ENCODE measurements at places on chromosomes 16 and 17.

DNA sequence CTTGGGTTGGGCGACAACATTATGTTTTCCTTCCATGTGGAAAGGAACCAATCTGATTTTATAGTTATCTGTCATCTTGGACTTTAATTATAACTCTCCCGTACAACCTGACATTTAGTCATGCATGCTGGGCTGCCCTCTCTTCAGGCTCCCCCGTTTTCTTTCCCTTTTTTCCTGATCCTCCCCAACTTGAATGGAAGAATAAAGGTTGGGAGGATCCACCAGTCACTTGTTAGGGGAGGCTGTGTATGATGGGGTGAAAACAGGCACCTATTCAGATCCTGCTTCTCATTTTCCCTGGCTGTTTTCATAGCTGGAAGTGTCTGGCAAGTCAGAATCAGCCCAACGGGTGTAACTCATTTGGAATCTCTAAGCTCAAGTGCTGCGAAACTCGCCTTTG lies 267.2 kb upstream of the SALL1 start:
- no peak for DNase-seq

DNA sequence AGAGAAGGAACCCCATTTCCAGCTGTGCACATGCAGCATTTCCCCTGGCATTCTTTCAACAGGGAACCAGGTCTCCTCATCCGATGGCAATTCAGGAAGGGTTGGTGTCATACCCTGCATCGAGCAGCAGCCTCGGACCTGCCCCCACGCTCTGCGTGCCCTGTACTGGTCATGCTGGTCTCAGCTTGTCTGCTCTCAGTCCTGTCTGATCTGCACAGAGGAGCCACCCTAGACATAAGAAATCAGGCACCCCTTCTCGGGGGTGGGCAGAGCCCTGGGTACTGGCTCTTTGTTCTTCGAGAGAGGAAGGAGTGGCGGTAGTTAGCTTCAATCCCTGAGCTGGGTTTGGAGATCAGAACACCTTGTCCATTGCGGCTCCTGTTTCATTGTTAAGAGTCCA lies 162.0 kb upstream of the RPH3AL start:
- DNase-seq: no peak

DNA sequence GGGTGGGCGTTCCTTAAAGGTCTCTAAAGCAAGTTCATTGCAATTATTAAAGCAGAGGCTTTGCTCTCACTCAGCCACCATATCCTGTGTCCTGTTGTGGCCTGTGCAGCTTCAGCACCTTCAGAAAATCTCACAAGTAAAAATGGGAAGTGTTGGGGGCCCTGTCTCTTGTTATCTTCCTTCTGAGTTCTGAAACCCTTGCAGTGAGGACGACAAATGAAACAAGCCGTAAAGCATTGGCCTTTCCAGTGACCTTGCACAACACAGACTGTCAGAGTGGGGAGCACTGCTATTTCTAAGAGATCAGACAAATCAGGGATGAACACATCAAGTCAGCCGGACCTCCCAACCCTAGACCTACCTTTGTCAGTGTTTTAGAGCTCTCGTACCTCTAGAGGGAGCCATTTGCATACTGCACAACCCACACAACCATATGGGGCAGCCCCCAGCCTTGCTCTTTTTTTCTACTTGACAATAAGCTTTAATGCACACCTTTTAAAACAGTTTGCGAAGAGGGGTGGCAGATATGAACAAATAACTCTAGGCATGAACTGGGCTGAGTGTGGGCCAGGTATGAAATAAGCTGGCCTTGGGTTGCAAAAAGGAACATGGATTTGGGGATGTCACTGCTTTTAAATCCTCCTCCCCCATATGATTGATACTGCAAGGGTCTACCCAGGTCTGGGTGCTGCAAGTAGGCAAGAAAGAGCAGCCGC lies 89.8 kb downstream of the KATNIP start:
- DNase-seq: no peak

DNA sequence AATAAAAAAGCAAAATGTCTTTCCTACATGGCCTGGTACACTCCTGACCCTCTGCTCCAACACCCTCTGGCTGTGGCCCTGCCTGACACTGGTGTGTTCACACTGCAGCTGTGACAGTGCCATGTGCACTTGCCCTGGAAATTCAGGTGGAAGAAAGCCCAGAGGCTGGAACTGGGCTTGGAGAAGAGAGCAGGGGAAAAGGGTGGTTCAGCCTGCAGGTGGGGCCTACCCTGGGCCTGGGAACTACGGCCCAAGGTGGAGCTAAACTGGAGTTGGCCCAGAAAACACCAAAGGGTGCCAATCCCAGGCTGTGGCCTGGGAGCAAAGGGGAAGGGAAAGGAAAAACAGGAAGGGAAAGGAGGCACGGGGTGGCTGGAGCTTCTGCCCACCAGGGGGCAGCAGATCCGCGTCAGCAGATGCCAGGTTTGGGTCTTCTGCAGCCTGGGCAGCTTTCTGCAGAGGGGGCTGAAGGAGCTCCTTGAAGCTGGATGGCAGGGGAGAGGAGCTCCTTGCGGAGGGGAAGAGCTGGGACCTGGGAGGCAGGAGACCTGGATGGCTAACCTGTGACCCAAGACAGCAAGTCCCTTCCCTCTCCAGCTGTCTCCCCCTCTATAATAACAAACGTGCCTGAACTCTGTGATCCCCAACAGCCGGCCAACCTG lies 15.4 kb upstream of the CTCF start:
- DNase-seq: no peak

- no peak for DNase-seq
Observed at GRCh38 chr17:75544250-75544649, 18.8 kb downstream of the LLGL2 start.

GRCh38 chr16:31382485-31383161 lies 10.5 kb upstream of the ITGAD start:
- DNase-seq: no peak

DNA sequence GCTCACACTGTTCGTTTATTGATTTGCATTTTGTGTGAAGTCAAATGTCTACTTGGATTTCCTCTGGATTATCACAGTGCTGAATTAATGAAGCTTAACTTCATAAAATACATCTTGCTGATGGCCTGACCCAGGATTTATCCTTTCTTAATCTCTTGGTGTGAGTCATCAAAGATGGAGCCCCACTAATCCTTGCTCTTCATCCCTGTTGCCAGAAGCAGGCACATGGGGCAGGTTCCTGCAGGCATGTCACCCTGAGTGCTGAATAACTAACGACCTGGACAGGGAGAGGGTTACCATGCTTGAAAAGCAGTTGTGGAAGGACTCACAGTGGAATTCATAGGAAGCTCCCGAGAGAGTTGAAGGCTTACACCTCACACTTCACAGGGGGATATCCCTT lies 56.0 kb upstream of the FA2H start:
- no peak for DNase-seq

- no peak for DNase-seq
Observed at GRCh38 chr16:65315081-65315780, 193.4 kb upstream of the CDH11 start.

- DNase-seq: no peak
Observed at GRCh38 chr16:7372095-7372494, 39.5 kb downstream of the RBFOX1 start.

DNA sequence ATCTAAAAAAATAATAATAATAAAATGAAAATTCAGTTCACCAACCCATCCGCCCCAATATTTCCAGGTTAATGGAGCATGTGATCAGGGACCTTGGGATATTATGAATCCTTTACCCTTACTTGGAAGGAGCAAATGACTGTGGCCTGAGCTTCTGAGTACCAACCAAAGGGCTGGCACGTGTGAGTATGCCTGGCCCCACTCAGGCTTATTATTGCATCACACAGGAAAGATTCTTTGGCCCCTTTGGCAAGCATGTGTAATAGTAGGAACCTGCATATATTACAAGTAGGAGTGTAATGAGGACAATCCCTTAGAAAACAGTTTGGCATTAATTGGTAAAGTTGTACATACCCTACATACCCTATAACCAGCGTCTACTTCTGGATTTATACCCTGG lies 7.2 kb upstream of the C17orf78 start:
- no peak for DNase-seq

GRCh38 chr16:69724981-69725479 lies 1.3 kb downstream of the NQO1 start:
- DNase-seq: no peak

DNA sequence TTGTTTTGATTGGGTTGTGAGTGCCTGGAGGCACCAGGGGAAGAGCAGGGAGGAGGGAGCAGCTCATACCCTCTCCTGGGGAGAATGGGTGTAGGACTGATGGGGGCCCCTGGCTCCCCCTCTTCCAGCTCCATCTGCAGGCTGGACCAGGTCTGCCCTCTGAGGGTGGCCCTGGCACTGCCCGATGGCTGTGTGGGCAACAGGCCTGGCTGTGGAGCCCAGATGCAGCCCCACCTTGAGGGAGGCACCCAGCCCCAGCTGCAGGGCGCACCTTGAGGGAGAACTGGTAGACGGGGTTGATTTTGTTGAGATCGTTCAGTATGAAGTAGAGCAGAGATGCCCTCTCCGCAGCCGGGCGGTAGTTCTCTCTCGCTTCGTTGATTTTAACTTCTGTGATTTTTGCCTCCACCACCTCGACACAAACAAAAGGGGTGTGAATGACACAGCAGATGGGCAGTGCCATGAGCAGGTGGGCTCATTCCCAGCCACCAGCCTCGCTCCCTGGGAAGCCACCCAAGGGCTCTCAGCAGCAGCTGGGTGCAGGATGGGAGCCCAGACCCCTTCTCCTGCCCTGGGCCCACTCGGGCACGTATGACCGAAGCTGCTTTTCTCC lies 71.6 kb downstream of the PGS1 start:
- DNase-seq: no peak

DNA sequence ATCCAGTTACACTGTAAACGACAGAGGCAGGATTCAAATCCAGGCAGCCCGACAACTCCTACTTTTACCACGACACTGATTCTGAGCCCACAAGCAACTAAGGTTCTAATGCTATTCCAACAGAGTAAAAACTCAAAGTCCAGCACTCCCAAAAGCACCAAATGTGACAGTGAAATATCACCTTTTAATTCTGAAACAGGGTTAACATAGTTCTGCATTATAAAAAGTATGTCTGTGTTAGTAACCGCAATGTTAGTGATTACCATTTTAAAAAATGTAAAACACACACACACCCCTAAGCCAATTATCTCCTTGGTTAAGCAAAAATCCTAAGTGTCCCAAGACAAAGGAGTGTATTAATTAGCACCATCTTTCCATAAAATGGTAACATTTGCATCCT lies 19.7 kb downstream of the HELZ start:
- no peak for DNase-seq

- DNase-seq: no peak
Observed at GRCh38 chr16:88346680-88347505, 35.9 kb upstream of the ZNF469 start.

- DNase-seq: no peak
Observed at GRCh38 chr17:78784352-78784751, 2.3 kb upstream of the CYTH1 start.
